ENCODE measurements at places on chromosomes 5 and 9.

- no peak for DNase-seq
Measured at GRCh38 chr9:117992006-117992405, 287.8 kb downstream of the TLR4 start.

DNA sequence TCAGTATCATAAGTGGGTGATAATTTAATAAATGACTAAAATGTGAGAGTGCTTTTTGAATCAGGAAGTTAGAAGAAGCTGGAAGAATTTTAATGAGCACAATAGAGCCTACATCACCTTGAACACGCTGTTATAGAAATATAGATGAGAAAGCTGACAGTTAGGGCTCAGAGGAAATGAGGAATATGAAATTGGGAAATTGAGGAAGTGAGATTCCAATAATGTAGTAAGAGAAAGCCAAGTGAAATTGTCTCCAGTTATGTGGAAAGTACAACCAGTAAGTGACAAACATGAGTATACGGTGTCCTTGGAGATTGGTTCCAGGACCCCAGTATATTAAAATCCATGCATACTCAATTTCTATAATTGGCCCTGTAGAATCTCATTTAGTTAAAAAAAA, 235.9 kb upstream of the FAM174A start:
- no peak for DNase-seq

GRCh38 chr9:128405780-128406171, 14.9 kb upstream of the CERCAM start:
- no peak for DNase-seq

DNA sequence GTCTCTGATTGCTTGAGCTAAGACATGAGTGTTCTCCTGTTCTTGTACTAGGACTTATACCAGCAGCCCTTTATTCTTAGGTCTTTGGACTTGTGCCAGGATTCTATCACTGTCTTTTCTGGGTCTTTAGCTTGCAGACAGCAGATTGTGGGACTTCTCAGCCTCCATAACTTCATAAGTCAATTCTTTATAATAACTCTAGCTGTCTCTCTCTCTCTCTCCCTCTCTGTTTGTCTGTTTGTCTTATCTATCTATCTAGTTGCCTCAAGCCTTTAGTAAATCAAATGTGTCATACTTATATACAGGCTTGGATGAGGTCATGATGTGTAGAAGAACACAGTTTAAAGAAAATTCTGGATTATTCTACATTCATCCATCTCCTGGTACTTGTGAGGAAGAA, 11.5 kb upstream of the ANKRD55 start:
- no peak for DNase-seq

- no peak for DNase-seq
Measured at GRCh38 chr9:113417370-113417769, 6.8 kb downstream of the C9orf43 start.

GRCh38 chr9:135522137-135522877, 1.1 kb downstream of the LCN1 start:
- peak; percentile 20 for DNase-seq

DNA sequence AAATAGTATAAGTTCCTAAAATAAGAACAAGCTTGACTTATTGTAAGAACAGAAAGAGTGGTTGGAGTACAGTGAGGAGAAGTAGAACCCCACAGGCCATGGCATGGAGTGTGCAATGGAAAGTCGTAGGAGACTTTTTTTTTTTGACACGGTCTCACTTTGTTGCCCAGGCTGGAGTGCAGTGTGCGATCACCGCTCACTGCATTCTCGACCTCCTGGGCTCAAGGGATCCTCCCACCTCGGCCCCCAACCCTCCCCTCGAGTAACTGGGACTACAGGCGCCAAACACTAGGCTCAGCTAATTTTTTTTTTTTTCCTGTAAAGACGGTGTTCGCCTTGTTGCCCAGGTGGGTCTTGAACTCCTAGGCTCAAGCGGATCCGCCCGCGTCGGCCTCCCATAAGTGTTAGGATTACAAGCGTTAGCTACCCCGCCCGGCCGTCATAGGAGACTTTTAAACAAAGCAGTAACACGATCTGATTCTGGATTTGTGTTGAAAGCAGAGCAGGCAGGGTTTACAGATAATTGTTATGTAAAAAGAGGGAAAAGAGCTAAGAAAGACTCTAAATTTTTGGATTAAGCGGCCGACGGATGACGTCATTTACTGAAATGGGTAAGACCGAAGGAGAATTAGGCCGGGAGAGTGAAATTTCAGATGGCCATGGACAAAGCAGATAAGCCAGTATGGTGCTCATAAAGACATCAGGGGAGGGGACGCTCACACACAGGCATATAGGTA, 752 bp downstream of the TSTD2 start:
- DNase-seq = peak; percentile 86

DNA sequence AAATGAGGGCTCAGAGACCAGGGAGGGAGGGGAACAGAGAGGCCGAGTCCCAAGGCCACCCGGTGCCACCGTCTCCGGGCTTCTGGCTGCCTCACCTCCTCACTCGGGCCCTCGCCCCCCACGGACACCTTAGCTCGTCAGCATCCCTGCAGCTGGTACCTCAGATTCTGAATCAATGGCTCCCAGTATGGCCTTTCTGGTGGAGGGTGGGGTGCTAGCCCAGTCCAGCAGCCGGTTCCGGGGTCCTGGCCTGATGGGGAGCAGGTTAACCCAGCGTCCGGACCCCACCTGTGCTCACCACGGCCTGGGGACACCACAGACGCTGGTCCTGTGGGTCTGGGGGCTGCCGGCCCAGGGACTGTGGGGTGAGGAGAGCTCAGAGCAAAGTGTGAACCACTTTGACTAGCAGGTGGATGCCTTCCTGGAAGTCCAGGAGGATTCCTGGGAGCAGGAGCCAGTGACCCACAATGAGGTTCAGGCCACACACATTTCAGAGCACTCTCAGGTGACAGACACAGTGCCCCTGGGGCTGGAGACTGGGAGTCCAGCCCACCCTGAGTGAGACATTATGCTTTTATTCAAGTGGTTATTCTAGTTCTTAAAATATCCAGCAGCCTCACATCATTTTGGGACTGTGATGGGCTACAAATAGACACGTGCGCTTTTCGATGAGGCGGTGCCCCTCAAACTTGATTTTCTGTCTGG, 53.3 kb downstream of the AHRR start:
- peak; percentile 53 for DNase-seq

DNA sequence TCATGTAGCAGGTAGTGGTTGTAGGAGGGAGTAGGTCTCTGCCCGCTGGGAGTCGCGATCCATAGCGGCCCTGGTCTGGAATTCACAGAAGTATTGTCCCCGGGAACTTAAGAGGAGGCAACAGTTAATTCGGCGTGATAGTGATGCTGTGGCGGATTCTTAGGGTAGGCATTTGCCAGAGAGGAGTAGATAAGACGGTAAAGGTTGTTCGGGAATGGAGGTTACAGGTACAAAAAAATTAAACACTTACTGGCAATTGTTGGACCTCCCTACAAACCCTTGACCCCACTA, 679 bp downstream of the SMC5 start:
- no peak for DNase-seq

GRCh38 chr9:30534896-30535295, 1849.5 kb upstream of the ACO1 start:
- DNase-seq = no peak

DNA sequence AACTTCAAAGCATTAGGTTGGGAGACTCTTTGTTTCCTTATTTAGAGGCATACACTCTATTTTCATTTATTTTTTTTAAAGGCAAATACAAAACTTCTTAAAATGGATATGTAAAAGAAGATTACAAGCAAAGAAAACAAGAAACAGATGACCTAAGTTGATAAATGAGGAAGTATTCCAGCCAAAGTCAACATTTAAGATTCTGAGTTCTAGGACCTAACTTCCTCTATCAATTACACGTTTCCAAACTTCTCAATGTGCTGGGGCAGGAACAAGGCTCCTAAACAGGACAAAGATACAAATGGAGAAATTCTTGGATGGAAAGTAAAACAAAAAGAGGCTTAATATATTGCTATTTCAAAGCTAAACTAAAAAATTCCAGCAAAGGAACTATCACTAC, 89.5 kb downstream of the TLE1 start:
- no peak for DNase-seq

DNA sequence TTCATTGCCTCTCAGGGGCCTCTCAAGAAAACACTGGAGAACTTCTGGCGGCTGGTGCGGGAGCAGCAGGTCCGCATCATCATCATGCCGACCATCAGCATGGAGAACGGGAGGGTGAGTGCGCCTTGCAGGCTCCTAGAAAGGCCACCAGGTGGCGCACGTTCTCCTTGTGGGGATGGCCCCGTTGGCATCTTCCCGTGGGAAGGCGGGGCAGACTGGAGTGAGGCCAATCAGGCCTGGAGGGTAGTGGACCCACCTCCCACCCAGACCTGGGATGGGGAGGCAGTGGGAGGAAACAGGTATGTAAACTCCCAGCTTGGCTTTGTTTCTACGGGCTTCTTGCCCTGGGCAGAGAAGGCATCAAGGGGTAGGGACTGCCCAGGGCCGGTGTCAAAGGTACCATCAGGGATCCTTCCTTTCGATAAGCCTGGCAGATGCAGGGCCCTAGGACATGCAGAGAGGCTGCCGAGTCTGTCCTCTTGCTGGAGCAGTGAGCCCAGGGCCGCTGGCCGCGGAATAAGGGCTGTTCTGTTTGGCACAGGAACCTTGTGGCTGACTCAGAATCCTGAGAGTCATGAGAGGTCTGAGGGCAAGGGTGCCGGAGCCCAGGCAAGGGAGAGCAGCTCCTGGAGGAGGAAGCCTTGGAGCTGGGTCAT, 18.9 kb upstream of the SPTLC1 start:
- peak; percentile 89 for DNase-seq

- DNase-seq = no peak
Measured at GRCh38 chr9:81397481-81398381, 291.6 kb downstream of the TLE1 start.

DNA sequence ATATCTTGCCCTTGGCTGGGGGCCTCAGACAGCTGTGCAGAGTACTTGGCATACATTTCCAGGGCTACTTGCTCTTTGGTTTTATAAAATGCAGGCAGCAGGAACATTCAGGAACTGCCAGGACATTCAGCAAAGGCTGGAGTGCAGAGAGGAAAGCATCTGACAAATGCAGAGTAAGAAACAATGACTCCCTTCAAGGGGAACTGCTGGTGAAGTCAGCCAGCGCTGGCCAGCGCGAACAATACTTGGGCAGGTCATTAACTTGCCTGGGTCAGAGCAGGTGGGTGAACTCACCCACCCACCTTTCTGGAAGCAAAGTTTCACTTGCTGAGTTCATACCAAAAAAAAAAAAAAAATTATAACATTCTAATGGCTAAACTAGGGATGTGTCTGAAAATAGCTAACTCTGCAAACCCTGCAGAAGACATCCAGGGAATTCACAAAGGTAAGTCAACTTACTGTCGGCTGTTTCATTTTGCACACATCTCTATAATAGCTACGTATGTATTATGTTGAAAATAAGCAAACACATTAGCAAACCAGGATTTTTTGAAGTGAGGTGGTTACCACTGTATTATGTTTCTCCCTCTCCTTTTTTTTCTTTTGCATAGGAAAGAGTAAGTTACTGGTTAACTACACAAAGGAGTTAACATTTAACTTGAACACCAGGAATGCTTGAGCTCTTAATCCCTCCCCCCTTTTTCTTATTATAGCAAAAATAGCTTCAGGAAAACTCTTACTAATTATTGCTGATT, 152.2 kb downstream of the GLIS3 start:
- DNase-seq = no peak

DNA sequence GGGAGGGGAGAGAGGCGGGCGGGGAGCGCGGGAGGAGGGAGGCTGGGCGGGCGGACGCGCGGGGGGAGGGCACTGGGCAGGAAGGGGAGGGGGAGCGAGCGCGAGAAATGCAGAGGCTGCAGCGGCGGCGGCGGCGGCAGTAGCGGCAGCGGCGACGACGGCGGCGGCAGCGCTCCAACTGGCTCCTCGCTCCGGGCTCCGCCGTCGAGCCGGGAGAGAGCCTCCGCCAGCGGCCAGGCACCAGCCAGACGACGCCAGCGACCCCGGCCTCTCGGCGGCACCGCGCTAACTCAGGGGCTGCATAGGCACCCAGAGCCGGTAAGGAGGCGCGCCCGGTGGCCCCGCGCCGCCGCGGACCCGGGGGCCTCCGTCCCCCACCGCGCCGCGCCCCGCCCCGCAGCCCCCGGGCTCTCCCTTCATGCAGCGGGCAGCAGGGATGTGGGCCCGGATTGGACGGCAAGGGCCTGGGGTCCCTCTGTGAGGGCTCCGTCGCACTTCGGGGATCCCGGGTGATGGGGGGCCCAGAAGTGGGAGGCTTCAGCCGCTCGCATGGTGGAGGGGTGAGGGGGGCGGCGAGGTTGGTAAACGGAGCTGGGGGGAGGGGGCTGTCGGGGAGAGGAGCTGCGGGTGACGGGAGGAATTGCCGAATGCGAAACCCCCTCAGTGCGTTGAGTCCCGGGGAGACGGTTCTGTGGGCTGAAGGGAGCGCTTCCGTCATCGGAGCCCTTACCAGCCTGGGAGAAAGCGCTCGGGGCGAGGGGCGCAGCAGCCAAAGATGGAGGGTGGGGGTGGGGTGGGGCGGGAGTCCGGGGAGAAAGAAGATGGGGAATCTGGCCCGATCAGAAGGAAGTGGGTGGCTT, at the start of gene BASP1:
Gene BASP1 (plus strand): TSS at position 139 of the 860 bp plus-strand sequence. CDS start 57,586 bp downstream, outside the sequence.
- DNase-seq = peak; percentile 80

- no peak for DNase-seq
Measured at GRCh38 chr5:112329419-112330090, 89.5 kb downstream of the EPB41L4A start.

DNA sequence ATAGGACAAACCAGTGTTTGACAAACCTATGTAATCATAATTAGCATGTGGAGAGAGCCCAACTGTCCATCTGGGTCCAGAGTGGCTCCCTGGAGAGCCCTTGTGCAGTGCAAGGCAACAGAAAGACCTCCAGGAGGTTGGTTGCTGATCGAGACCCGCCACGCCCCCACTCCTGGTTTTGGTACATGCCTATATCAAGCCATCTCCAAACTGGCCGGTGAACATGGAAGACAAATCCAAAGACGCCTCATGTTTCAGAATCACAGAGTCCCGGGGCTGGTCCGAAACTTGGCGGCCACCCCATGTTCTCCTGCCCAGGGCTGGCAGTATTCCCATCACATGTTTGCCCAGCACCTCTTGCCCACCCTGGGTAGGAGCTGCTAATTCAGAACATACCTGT, 140.2 kb downstream of the PAX5 start:
- peak; percentile 22 for DNase-seq

DNA sequence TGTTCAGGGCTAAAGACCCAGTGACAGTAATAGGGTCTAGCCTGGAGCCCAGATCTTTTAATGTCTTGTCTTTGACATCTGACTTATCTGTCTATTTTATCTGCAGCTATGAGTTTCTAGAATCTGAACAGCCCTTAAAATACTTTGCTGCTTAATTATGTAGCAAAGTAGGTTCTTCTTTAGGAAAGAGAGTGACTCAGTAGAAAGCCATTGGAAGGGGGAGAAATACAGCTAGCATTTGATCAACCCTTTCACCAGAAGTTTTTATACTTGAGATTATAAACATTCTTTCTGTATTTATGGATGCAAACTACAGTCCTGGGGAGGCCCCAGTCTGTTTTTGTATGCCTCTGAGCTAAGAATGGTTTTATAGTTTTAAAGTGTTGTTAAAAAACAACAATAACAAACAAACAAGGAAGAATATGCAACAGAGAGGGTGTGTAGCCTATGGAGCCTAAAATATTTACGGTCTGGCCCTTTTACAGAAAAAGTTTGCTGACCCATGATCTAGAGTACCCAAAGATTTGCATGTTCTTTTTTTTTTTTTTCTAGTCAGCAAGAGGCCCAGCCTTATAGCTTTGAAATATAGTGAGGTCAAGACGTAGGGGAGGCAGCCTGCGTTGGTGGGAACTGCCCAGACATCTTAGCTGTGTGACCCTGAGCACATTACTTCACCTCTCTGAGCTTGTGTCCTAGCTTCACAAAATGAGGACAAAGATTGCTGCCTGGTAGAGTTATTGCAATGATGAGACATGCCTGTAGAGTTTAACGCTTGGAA, 9.7 kb downstream of the GSN start:
- no peak for DNase-seq

- peak; percentile 92 for DNase-seq
Measured at GRCh38 chr9:38024036-38024681, 44.9 kb downstream of the SHB start.

GRCh38 chr9:81565609-81566008, 123.7 kb downstream of the TLE1 start:
- no peak for DNase-seq

All from sigmoid colon (tissue), 7 donors.